ENCODE measurements at places on chromosomes 11 and 22.

- no peak for DNase-seq
Observed at GRCh38 chr11:61962213-61963015, 5.0 kb downstream of the FTH1 start.

DNA sequence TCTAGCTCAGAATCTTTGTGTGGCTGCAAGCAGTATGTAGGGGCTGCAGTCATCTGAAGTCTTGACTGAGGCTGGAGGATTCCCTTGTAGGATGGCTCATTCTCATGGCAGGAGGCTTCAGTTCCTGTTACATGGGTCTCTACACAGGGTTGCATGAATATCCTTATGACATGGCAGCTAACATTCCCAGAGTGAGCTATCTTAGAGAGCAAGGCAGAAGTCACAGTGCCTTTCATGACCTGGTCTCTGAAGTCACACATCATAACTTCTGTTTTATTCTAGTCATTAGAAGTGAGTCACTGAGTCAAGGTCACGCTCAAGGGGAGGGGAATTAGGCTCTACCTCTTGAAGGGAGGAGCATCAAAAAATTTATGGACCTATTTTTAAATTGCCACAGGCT is 10.3 kb upstream of the SPON1 start:
- no peak for DNase-seq

- no peak for DNase-seq
Observed at GRCh38 chr11:923691-924405, 1.8 kb upstream of the AP2A2 start.

DNA sequence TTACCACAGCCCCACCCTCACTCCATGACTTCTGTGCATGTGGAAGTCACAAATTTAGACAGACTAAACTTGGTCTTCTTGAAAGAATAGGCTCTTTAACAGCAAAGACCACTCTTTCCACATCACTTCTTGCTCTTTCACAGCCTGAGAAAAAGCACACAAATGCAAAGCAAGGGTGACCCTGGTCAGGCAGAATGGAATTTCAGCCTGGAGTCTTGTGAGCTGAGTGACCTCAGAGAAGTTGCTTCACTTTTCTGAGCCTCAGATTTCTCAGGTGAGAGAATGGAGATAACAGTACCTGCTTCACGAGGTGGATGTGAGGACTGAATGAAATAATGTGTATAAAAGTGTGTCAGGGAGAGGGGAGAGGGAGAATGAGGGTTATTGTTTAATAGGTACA is 26.8 kb upstream of the LIPT2 start:
- DNase-seq = no peak

GRCh38 chr11:35271031-35271430 is 132.1 kb downstream of the CD44 start:
- no peak for DNase-seq

GRCh38 chr11:76850130-76850529 is 10.6 kb upstream of the ACER3 start:
- DNase-seq = no peak

DNA sequence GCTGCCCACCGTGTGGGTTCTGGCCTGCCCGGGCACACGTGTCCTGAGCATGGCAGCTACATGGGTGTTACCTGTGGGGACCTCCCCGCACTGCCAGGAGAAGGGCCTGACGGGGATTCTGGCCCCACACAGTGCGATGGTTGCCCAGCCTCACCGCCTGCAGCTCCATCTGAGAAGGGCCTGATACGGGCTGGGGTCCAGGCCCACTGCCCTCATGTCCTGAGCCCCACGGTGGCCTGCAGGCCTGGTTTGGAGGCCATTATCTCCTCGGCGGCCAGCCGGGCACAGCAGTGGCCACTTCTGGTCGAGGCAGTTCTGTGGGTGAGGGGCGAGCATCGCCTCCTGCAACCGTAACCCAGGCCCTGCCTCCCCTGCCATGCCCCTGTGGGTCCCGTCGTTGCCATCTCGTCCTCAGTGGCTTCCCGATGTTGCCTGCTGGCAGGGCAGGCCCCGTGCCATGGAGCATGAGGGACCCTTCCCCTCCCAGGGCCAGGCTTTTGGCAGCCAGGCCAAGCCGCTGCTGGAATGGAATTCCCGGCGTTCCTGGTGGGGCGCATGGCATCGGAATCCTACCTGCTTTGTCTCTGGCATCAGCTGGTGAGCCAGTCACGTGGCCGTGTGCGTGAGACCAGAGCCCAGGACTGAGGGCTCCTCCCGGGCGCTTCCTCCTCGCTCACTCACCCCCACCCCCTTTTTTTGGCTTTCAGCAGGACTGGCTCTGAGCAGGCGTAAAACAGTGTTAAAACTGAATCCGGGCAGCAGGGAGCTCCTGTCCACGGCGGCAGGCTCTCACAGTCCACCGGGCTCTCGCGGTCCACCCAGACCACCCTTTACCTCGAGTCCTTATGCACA is 71.9 kb upstream of the PPARA start:
- peak; percentile 91 for DNase-seq

GRCh38 chr22:42682113-42682851 is 33.1 kb upstream of the CYB5R3 start:
- no peak for DNase-seq

DNA sequence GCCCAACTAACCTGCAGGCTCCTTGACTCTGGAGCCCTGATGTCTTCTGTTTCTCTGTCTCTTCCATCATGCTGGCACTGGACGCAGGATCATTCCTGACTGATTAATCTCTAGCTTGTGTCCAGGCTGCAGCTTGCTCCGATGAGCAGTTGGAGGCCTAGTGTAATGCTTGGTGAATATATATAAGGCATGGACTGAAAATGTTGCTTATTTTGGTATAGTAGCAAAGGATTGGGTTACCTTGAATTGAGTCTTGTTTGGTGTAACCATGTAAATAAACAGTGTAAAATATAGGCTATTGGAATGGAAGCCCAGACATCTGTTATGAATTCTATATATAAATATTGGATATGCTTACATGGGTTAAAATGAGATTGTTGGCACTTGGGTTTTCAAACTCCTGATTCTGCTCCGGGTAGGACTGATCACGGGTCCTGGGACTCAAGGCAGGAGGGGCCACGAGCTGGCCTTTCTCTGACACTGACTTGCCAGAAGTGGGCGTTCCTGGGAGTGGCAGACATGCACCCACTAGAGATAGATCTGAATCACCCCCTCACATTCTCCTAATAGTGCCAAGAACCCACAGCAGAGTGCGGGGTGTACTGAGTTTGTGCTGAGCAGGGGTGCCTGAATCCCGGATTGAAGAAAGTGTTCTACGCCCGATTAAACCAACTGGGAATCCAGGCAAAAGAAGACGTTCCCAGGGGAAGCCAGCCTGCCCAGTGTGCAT is 25.8 kb downstream of the LRP5 start:
- no peak for DNase-seq

GRCh38 chr11:9524001-9524400 is 49.5 kb upstream of the WEE1 start:
- DNase-seq = no peak

- DNase-seq = peak; percentile 96
Observed at GRCh38 chr11:128506999-128507611, 80.3 kb downstream of the ETS1 start.

DNA sequence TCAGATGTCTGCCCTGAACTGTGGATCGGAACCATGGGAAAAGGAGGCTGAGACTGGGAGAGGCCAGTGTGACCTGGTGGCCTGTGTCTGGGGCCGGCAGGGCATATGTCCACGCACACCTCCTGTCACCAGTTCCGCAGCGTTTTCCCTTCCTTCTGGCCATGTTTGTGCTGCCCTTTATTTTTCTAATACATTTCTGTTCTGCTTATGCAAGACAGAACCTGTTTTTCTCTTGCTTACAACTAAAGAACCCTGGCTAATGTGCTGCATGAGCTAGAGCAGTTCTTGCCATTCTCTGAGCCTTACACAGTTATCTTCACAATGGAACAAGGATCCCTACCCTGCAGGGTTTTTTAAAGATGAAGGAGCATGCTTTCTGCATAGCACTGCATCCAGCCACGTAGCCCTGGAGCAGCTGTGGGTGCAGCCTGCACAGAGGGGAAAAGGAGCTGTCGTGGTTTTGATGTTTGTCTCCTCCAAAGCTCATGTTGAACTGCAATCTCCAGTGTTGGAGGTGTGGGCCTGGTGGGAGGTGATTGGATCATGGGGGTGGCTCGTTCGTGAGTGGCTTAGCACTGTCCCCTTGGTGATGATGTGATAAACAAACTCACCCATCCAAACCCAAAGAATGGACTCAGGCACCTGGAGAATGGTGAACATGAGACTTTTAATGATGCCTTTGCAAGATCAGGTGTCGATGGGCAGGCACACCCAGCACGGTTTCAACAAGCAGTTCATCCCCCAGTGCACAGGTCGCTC is 84.8 kb upstream of the SHANK2 start:
- DNase-seq = no peak

DNA sequence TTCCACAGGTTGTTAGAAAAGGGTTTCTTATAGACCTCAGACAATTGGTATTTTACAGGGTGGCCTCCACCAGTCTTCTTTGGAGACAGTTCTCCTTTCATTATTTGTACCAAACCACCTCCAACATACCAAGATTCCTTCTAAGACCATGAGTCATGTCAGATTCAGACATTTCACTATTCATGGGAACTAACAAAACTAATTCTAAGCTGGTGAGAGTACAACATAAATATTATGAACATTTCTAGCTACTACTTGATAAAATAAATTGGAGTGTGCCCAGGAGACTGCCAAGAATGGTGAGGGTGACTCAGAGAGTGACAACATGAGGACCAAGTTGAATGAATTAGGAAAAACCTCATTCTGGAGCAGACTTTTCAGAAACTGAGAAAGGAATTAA is 494.6 kb upstream of the LRRC4C start:
- no peak for DNase-seq

- no peak for DNase-seq
Observed at GRCh38 chr22:35610741-35611140, 6.4 kb downstream of the MB start.

- DNase-seq = no peak
Observed at GRCh38 chr11:119417726-119418540, 5.0 kb downstream of the THY1 start.

DNA sequence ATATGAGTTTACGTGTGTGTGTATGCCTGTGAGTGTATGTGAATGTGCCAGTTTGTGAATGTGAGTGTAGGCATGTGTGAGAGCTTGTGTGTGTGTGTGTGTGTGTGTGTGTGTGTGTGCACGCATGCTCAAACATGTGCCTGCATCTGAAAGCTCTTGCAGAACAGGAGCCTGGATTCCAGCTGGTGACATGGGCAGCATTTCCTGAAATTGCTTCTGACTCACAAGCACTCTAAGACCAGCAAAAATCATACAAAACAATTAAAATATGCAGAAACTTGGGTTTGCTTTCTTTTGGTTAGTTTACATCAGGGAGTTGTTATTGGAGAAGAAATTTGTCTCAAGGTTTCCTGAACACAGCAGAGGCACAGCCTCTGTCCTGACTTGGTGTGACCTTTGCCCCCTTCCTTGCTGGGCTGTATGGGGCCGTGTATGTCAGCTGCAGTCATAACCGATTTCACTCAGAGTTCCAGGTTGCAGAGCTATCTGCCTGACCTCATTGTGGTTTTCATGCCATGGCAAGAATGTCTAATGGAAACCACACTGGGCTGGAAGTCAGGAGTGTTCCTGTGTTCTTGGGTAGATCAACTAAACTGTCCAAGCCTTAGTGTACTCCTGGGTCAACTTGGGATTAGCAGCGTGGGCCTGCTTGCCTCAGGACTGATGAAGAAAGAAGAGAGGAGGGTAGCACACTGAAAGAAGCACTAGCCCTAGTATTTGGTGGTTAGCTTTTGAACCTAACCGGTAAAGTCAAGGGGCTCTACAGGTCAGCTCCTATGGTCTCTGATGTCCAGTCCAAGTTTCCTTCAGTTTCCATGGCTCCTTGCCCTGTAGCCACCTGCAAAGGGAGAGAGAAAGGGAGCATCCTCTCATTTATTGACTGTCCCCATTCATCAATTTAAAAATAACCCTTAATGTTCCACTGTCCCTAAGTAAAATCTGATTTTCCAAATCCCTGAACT is 143.7 kb downstream of the SNX19 start:
- DNase-seq = no peak

DNA sequence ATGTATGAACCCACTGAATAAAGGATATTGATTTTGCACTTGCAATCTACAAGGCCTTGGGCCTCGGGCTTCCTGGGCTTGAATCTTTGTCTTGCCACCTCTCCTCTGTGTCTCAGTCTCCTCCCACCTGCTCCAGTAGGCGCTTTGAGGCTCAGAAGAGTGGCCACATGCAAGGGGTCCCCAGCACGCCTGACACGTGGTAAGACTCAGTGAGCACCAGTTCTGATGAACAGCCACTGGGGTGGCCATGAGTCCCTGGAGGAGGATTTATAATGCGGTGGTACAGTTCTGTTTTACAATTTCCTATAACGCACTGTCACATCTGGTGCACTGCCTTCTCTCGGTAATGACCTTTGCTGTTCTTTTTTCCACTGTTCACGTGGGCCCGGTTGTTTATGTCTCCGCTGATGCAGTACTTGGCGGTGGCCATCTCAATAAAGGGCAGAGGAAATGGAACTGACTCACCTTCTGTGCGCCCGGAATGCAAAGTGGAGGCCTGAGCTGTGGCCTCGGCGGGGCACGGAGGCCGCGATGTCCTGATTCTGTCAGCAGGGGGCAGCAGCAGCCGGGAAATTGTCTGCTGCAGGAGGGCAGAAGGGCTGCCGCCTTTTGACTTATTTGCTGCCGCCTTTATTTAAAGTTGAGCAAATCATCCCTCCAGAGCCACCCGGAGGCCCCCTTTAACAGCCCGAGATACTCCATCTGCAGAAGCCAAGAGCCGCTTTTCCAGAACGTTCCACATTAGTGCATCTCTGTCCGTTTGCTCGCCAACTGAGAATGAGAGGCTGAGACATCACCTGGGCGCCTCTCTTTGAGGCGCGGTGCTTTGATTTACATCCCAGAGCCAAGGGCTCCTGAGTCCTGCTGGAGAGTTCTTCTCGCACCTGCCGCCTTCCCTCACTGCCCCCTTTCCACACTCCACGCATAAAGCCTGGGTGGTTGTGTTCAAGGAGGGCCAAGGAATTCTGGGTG is 6.0 kb upstream of the IFT27 start:
- DNase-seq = peak; percentile 87

DNA sequence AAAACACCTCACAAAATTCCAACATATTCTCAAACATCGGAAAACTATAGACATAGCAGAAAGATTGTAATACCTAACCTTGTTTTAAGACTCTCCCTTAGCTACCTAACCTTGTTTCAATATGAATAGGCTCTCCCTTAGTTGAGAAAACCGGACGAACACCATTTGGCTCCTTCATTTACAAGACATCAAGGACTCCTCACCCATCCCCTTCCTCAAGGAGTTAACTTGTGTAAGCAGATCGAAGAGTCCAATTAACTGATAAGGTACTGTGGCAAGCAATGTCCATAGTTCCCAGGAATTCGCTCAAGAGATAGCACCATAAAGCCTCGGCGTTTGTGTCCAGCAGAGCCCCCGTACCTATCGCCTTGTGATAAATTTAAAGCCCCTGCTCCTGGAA is 4.6 kb upstream of the ACRV1 start:
- no peak for DNase-seq
